ENCODE measurements at places on chromosomes 2 and 18.

GRCh38 chr2:39099870-39100728 is 20.8 kb downstream of the SOS1 start:
- DNase-seq = no peak

- DNase-seq = no peak
Measured at GRCh38 chr2:46029332-46029811, 267.8 kb upstream of the EPAS1 start.

DNA sequence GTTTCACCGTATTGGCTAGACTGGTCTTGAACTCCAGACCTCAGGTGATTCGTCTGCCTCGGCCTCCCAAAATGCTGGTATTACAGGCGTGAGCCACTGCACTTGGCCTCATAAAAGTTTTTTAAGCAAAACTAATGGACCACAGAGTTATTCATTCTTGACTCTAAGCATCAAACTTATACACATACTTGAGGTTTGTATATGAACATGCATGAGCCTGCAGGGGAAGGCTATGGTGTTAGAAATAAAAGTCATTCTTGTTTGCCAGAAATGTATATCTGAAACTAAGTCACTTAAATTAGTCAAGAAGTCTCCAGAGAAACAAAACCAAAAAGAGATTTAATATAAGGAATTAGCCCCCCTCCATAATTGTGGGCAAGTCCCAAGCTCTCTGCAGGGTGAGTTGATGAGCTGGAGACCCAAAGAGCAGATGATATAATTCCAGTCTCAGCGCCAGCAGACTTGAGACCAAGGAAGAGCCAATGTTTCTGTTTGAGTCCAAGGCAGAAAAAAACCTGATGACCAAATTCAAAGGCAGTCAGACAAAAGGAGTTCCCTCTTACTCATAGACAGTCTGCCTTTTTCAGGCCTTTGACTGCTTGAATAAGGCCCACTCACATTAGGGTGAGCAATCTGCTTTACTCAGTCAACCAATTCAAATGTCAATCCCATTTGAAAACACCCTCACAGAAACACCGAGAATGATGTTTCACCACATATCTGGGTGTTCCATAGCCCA is 69.0 kb upstream of the DSG1 start:
- no peak for DNase-seq

- DNase-seq = no peak
Measured at GRCh38 chr2:186558512-186559276, 31.2 kb upstream of the ITGAV start.

DNA sequence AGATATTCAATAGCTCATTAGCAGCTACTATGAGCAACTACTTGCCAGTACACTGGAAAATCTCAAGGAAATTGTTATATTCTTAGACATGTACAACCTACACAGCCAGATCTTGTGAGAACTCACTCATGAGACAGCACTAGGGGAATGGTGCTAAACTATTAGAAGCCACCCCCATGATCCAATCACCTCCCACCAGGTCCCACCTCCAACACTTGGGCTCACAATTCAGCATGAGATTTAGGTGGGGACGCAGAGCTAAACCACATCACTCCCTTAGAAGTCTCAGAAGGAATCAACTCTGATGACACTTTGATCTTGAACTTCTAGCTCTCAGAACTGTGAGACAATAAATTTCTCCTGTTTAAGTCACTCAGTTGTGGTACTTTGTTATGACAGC is 418.3 kb upstream of the SPHKAP start:
- no peak for DNase-seq

GRCh38 chr2:34731292-34731691 is 1132.2 kb upstream of the FAM98A start:
- DNase-seq = no peak

- DNase-seq = no peak
Measured at GRCh38 chr18:57762686-57763085, 40.4 kb downstream of the ATP8B1 start.

DNA sequence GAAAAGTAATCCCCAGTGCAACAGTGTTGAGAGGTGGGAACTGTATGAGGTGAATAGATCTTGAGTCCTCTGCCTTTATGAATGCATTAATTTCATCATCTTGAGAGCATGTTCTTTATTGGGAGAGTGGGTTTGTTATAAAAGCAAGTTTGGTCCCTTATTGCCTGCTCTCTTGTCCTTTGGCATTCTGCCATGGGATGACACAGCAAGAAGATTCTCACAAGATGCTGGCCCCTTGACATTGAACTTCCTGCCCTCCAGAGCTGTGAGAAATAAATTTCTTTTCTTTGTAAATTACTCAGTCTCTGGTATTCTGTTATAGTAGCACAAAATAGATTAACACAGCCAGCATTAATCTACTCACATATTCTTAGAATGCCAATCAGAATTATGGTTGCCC is 108.6 kb downstream of the EHBP1 start:
- DNase-seq = no peak

- no peak for DNase-seq
Measured at GRCh38 chr2:184030989-184031388, 567.3 kb upstream of the ZNF804A start.

- DNase-seq = no peak
Measured at GRCh38 chr2:193885419-193885818, 1690.7 kb upstream of the TMEFF2 start.

- no peak for DNase-seq
Measured at GRCh38 chr2:137383391-137383790, 580.9 kb upstream of the HNMT start.

- no peak for DNase-seq
Measured at GRCh38 chr2:238699307-238700116, 148.4 kb upstream of the TWIST2 start.

- no peak for DNase-seq
Measured at GRCh38 chr2:36792951-36793350, 96.4 kb downstream of the VIT start.

GRCh38 chr2:12192762-12193161 is 446.3 kb downstream of the LPIN1 start:
- DNase-seq = peak; percentile 35

GRCh38 chr2:65024149-65024829 is 31.9 kb upstream of the CEP68 start:
- DNase-seq = no peak

DNA sequence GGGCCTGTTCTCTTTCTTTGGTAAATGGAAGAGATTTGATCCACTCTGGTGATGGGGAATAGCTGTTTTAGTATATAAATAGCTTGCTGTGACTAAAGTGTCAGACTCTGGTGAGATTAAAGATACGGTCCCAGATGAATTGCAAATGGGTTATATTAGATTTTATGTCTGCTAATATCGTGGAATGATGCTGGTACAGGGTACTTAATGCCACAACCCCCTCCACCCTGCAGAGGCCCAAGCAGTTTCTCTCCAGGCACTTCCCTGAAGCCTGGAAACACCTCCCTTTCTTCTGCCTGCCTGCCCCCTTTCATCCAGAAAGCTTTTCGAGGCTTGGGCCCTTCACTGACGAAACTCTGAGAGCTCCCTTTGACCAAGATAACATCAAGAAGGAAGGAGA is 21.4 kb upstream of the RFX8 start:
- DNase-seq = no peak

DNA sequence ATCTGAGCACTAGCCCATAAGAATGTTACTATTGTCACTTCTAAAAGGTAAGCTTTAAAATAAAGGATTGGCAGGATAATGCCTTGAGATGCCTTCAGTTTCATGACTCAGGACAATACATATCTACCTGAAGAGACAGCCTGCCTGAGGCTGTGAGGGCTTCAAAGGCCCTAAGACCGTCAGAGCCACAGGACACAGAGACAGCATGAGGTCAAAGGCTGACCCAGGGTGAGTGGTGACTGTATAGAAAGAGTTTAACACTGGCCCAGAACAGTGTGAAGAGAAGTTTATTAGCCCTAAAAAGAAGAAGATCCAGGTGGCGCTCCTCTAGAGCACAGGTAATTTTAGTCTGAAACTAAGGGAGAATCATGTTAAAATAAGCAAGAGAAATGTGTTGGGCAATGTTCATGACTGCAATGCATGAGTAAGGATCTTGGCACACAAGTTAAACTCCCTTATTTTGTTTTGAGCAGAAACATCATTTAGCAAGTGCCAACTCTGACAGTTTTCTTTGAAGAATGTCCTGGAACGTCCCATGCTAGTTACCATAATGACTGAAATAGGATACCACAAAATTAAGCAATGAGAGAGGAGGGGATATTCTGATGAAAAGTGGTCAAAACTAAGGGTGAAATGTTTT is 78.1 kb upstream of the FAM110C start:
- DNase-seq = no peak

- no peak for DNase-seq
Measured at GRCh38 chr2:85611217-85611704, 605 bp downstream of the C2orf68 start.

DNA sequence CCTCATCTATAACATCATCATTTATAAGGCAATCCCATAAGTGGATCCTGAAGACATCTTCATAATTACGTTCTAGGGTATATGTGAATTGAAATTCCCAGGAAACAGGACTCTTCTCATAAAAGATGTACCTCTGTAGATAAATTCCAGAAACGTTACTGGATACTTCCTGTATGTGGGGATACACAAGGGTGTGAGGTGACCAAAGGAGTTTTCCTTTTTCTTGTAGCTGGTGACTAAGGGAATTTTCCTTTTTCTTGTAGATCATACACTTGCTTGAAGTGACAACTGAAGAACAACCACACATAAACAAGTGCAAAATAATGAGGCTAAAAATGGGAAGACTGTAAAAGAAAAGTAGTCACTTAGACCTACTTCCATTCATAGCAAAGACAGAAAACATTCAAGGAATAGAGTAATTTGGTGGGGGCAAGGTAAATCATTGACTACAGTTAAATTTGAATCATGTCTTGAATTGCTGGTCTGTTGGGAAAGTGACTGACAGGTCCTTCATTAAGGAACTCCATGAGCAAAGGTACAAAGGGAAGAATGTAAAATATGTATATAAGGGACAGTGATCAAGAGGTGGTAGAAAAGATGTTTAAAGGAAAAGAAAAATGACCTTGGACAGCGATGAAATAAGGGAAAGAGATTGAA is 53.2 kb upstream of the UBE2E3 start:
- DNase-seq = no peak

DNA sequence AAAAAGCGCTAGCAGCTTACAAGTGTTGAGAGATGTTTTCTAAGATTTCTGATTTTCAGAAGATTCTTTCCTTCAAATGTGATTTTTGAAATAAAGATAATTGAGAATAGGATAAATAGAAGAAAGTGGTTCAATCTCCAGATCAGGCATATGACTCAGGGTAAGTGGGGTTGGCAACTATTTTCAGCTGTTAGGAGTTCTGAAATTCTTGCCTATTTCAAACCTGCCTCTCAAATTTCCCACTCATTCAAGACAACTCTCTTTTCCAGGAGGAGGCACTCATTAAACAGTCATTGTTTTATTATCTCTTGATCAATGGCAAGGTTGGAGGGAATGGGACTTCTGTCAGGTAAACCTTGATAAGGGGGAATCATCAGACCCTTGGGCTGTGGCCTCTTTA is 138.9 kb downstream of the HNMT start:
- no peak for DNase-seq

Data from naive thymus-derived CD4-positive, alpha-beta T cell (primary cell).